ENCODE measurements at places on chromosomes 11 and 22.

GRCh38 chr11:63719001-63719400 is 37.7 kb downstream of the RTN3 start:
- DNase-seq, result no peak

- DNase-seq, result no peak
These were observed 8.7 kb downstream of the OR51B4 start for GRCh38 chr11:5293028-5293427.

DNA sequence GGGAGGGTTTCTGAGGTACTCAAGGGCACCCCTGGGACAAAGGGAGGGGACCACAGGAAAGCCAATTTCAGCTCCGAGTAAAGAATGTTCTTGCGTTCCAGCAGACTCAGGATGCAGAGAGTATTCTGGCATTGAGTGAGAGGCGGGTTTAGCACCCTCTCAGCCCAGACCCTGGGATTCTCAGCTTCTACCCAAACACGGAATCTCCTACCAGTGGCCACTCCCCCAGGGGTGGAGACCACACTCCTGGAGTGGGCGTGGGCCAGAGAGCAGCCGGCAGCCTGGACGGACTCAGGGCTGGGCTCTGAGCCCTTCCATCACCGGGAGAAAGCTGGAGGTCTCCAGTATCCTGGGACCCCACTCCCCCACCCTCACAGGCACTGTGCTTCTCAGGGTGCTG is 26.1 kb upstream of the TTLL12 start:
- no peak for DNase-seq

- DNase-seq, result no peak
These were observed 209.5 kb downstream of the NAV2 start for GRCh38 chr11:19921976-19922688.

DNA sequence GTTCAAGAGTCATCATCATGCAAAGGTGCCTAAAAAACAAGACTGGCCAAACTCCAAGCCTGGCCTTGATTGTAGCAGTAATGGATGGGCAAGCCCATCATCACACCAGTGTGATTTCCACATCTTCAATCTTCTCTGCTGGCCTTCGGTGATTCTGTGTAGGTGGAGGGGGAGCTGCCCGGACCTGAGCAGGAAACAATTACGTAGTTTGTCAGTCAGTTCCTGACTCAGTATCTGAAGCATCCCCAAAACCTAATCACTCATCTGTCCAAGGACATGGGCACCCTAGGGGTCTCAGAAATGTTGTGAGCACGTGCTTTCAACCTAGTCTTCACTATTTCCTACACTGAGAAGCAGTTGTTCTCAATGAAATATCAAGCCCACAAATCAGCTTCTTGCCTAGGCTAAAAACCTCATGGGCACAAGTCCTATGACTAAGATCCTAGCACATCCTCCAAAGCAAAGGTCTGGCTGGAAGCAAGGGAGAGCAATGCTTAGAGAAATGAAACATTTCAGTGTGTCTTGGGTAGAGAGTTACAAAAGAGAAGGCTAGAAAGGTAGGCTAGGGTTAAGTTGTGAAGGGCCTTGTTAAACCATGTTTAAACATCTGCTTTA is 24.6 kb downstream of the ATG16L2 start:
- DNase-seq, result no peak
